ENCODE measurements at places on chromosomes 5 and 9. TPM values are rescaled to one million over a fixed set of nuclear protein-coding genes. Genes with fewer than 3 reads are reported as not detected.

DNA sequence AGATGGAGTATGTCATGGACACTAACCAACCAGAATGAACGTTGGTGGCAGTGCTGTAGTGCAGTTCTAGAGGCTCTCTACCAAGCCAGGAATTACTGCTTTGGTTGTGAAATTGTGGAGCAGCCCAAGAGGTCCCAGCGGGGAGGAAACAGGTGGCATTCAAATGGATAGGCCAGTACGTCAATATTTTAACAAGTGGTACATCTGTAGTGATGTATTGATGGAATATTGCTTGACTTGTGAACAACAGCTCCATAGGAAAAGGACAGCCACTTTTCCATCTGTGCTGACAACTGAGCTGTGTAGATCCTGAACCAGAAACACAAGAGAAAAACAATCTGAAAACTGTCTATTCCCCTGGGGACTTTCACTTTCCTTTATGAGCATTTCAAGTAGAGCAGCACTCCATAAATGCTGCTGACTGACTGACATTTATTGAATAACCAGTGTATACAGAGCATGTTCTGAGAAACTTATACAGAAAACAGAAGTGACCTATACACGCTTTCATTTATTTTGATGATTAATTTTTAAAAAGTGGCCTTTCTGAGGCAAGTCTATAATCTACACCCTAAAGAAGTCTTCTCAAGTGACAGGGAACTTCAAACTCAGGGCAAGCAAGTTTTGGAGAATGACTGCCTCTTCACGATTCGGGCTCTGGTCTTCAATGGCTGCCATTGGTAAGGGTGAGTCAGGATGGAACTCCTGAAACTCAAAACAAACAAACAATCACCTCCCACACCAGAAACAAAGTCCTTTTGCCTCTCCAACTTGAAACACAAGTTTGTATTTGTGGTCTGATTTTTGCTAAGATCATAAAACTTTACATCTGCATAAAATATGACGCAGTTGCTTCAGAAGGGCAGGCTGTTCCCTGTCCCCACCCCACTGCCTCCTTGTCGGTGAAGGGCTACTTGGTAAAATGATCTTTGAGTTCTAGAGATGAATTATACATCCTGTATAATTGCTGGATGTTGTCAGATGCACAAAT is 362.4 kb downstream of the NDUFS4 start:
- DNase-seq: no peak

- no peak for DNase-seq
Measured at GRCh38 chr9:89715318-89715858, 110.6 kb downstream of the GADD45G start.

GRCh38 chr5:90117005-90117404 is 292.6 kb downstream of the CETN3 start:
- no peak for DNase-seq

UBE2QL1 gene
- 1.6 TPM for total RNA-seq

IFNA21 gene
- total RNA-seq: not detected

ANXA1 gene
- 378 TPM for total RNA-seq

ALDH1A1 gene
- total RNA-seq: 107 TPM

- DNase-seq: no peak
Measured at GRCh38 chr9:115202181-115202580, 84.2 kb upstream of the TNC start.

- DNase-seq: no peak
Measured at GRCh38 chr9:7287065-7287464, 512.5 kb downstream of the DMAC1 start.

FSTL4 gene
- 0.42 TPM for total RNA-seq

DNA sequence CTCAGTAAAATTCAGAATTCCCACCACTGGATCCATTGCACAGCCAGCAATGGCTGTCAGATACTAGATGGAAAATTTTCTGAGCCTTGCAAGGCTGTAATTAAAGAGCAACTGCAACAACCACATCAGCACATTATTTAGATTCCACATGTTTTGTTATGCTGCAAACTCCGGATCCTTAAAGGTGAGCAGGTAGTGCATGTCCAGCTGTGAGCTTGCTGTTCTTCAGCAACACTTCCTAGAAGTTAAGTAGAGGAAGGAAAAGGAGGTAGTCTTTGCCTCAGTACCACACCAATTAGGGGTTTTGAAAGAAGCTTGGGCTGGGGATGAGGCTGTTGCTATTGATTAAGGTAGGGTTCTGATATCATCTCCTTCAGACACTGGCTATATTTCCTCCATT is 144.3 kb downstream of the AUH start:
- DNase-seq: no peak

DNA sequence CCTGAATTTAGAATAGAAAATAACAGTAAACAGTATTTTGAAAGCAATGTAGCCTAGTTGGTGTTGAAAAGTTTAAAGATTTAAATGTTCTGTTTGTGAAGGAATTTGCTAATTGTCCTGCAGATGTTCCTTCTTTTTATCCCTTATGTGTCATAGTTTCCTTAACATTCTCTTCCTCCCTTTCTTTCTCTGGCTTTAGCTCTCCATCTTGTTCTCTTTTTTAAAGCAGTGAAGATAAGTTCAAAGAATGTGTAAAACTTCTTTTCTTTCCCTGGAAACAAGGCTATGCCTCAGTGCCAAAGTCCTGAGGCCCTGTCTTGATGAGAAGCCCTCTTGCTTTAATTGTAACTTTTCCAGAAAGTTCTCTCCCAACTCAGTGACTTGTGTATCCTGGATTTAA is 24.4 kb upstream of the GAS1 start:
- no peak for DNase-seq

- DNase-seq: no peak
Measured at GRCh38 chr5:160306696-160307095, 5.7 kb downstream of the CCNJL start.

HACD4 gene
- 6.8 TPM for total RNA-seq
